ENCODE measurements at places on chromosomes 12 and 14.

GRCh38 chr12:45773747-45774146, 44.2 kb downstream of the ARID2 start:
- DNase-seq = no peak

DNA sequence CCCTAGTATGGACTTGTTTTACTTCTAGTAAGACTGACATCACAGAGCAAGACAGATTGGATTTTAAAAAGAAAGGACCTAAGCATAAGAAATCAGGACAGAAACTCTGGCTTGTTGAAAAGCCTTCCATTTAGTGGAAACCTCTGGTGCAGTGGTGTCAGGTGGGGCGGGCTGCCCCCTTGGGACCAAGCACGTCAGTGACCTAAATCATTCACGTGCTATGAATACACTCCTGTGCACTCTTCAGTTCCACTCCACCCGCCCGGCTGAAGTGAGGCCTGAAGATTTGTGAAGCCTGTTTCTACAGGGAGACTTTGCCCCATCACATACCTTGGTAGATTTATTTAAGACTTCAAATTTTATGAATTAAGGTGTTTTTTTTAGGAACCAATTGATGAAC, 58.2 kb upstream of the STRN3 start:
- no peak for DNase-seq

DNA sequence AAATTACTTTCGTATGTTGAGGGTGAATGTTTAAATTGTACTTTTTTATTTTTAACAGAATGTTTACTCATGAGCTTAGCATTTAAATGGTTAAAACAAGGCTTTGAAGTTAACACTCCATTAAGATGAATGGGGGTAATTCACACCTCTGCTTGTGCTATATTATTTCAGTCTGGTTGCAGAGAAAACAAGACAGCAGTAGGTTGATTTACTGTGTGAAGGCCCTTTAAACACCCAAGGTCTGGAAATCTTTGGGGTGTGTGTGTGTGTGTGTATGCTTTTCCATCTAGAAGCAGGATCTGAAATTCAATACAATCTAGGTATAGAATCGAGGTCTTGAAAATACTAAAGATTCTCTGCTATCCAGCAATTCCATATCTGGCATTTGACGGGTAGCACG, 83.8 kb downstream of the SLC38A6 start:
- no peak for DNase-seq

GRCh38 chr14:80627745-80628144, 313.8 kb downstream of the CEP128 start:
- no peak for DNase-seq

DNA sequence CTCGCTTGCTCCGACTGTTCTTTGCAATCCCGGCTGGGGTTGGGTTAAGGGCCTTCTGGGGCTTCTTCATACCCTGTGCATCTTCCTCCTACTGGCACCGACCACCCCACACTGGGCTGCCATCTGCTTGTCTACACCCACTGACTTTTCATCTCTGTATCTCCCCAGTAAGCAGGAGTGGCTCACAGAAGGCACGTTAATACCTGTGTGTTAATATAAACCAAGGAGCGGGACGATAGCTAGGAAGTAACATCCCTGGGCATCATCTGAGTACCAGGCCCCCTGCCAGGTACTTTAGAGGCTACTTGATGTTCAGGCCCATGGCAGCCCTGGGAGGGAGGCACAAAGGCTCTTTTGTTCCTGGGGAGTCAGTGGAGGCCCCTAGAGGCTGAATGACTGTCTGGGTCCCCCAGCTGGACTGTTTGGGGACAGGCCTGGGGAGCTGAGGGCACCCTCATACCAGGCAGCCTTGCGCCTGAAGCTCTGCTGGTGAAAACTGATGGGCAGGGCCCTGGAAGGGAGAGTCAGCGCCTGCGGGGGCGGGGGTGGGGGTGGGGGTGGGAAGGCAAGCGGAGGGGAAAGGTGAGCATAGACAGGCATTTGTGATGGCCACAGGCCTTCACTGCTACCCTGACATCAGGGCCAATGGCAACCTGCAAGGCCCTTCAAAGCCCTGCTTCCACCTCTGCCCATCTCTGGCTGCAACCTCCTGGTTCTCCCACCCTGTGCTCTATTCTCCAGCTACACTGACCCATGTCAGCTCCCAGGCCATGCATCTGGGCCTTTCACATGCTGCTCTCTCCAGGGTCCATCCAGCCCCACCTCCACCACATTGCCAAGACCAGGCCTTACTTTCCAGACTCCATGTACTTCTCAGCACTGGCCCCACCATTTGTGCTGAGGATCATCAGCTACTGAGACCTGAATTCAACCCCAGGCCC, 34.2 kb upstream of the DEGS2 start:
- DNase-seq = peak; percentile 10

DNA sequence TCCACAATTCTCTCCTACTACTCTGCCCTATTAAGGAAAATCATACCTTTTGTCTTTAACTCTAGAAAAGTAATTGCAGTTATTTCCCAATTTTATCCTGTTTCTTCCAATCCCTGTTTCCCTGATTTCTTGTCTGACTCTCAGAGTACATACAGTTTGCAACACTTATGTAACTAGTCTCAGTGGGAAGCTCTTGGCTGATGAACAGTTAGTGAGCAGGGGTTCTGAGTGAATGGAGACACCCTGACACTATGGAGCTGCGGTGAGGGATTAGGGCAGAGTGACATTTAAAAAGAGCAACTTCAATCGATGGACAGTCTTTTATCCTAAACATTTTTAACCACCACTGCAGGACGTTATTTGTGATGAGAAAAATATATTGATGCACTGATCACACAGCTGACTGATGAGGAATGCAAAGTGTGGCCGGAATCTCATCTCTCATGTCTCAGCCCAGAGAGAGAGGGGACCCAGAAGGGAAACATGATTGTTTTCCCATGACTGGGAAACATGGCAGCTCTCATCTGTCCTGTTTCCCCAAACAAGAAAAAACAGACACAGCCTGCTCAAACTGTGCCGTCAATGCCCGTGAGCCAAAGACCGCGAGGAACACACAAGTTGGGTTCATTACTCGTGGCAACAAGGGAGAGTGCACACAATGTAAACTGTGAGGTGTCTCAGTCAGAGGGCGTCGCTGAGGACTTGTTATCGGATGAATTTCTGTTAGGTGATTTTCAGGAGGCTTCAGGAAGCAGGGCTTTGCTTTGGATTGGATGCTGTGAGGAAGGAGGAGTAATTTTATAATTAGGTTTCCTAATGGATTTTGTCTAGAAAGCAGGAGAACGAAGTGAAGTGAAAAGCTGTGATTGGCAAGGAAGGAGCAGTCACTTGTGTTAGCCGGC, 5.2 kb upstream of the SLC6A13 start:
- no peak for DNase-seq

- no peak for DNase-seq
Observed at GRCh38 chr12:42854208-42854607, 264.7 kb upstream of the PRICKLE1 start.

All from neural crest cell (in vitro differentiated cells).